HFFc6 (cell line): ENCODE measurements at places on chromosomes 5 and 9. TPM values are rescaled to one million over a fixed set of nuclear protein-coding genes. Genes with fewer than 3 reads are reported as not detected.

DNA sequence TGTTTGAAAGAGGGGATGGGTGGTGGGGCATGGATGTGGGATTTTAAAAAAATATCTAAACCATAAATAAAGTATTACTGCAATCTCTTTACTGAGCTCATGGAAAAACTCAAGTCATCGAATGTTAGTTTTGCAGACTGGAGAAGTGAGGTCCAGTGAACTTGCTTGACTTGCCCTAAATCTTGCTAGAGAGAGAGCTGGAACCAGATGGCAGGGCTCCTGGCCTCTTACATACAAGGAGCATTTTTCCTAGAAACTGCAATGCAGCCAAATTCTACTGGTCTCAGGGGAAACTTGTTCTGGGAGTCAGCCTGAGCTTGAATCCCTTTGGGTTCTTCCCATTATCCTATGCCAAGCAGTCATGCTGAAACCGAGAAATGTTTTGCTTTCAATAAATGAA lies 2.9 kb upstream of the TGFBI start:
- H3K27me3 ChIP-seq: peaks cover 5% of the 10 kb centered on the region
- peaks cover 65% of the 10 kb centered on the region for H3K4me1 ChIP-seq
- H3K4me3 ChIP-seq: no peak overlapping the region
- no peak overlapping the region for H3K27ac ChIP-seq

- no peak overlapping the region for H3K4me3 ChIP-seq
- H3K27ac ChIP-seq: no peak overlapping the region
- H3K27me3 ChIP-seq: no peaks in the 10 kb centered on the region
- H3K36me3 ChIP-seq: no peaks in the 10 kb centered on the region; the same call in 1 of the 2 replicates
- no peak for DNase-seq
Observed at GRCh38 chr5:80884929-80885328, 75.2 kb upstream of the RASGRF2 start.

DNA sequence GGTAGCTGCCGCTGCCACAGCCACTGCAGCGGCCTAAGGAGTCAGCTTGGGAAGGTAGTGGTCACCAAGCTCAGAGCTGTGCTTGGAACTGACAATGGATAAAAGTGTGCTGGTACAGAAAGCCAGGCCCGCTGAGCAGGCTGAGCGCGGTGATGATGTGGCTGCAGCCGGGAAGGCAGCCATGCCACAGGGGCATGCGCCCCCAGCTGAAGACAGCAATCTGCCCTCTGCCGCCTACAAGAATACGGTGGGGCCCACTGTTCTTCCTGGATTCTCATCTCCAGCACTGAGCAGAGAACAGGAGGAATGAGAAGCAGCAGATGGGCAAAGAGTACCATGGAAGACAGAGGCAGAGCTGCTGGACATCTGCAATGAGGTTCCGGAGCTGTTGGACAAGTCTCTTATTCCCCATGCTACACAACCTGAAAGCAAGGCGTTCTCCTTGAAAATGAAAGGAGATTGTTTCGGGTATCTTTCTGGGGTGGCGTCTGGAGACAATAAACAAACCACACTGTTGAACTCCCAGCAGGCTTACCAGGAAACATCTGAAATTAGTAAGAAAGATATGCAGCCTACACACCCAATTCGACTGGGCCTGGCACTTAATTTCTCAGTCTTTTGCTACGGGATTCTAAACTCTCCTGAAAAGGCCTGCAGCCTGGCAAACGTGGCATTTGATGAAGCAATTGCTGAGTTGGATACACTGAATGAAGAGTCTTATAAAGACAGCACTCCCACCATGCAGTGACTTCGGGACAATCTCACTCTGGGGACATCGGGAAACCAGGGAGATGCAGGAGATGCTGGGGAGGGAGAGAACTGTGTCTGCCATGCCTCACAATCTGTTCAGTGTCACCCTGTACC lies 22.8 kb upstream of the ANKRD18A start:
- H3K4me1 ChIP-seq: no peaks in the 10 kb centered on the region; the same call in 1 of the 2 replicates
- no peaks in the 10 kb centered on the region for H3K36me3 ChIP-seq
- H3K4me3 ChIP-seq: no peak overlapping the region
- H3K27ac ChIP-seq: no peak overlapping the region

DNA sequence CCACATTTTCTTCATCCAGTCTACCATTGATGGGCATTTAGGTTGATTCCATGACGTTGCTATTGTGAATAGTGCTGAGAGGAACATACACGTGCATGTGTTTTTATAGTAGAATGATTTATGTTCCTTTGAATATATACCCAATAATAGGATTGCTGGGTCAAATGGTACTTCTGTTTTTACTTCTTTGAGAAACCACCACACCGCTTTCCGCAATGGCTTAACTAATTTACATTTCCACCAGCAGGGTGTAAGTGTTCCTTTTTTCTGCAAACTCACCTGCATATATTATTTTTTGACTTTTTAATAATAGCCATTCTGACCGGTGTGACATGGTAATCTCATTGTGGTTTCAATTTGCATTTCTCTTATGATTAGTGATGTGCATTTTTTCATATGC lies 82.2 kb upstream of the RFX3 start:
- H3K36me3 ChIP-seq: no peaks in the 10 kb centered on the region
- no peak overlapping the region for H3K27ac ChIP-seq
- no peak overlapping the region for H3K4me3 ChIP-seq
- peaks cover 11% of the 10 kb centered on the region; the same call in 1 of the 2 replicates for H3K27me3 ChIP-seq

- no peaks in the 10 kb centered on the region for H3K4me1 ChIP-seq
- H3K4me3 ChIP-seq: no peak overlapping the region
- no peaks in the 10 kb centered on the region; the same call in 1 of the 2 replicates for H3K27me3 ChIP-seq
- no peak overlapping the region for H3K27ac ChIP-seq
Observed at GRCh38 chr5:124203303-124203702, 543.1 kb downstream of the ZNF608 start.

Gene NXNL2
- 4.6 to 8.8 TPM (median 7.6 TPM) in 3 replicates for total RNA-seq
